T-helper 2 cell treated with Interferon-gamma antibody and Interleukin-4, amounts not matched to agents 100 ng/mL and 5 ng/mL, for 36 hours (primary cell): ENCODE measurements at places on chromosomes 2 and 18. TPM values are rescaled to one million over a fixed set of nuclear protein-coding genes. Genes with fewer than 3 reads are reported as not detected.

ZNG1B gene
- 36.0 and 36.5 TPM in 2 replicates for total RNA-seq

ANKRD29 gene
- total RNA-seq, result 0.07 TPM in 1 of 2 replicates, not detected in the other

FBXO48 gene
- total RNA-seq, result 1.9 and 2.2 TPM in 2 replicates

CFAP221 gene
- not detected in 2 replicates for total RNA-seq

PRSS56 gene
- not detected in 2 replicates for total RNA-seq

TTC31 gene
- total RNA-seq, result 43.4 and 43.9 TPM in 2 replicates

L3MBTL4 gene
- total RNA-seq, result 0.20 and 0.57 TPM in 2 replicates

GAL3ST2 gene
- 0.23 and 0.61 TPM in 2 replicates for total RNA-seq

CCDC121 gene
- 1.1 and 1.2 TPM in 2 replicates for total RNA-seq

FABP1 gene
- total RNA-seq, result not detected in 2 replicates

HJURP gene
- 79.4 and 80.0 TPM in 2 replicates for total RNA-seq

CHRNG gene
- total RNA-seq, result not detected in 2 replicates

C2orf76 gene
- total RNA-seq, result 7.5 and 8.6 TPM in 2 replicates

POU3F3 gene
- total RNA-seq, result not detected in 2 replicates

FAM110C gene
- total RNA-seq, result 3.2 and 3.3 TPM in 2 replicates

CPLX4 gene
- not detected in 2 replicates for total RNA-seq

DSEL gene
- 0.02 TPM in 1 of 2 replicates, not detected in the other for total RNA-seq

BOK gene
- 0.05 TPM in 1 of 2 replicates, not detected in the other for total RNA-seq
